ENCODE measurements at places on chromosomes 4 and X. TPM values are rescaled to one million over a fixed set of nuclear protein-coding genes. Genes with fewer than 3 reads are reported as not detected.

DNA sequence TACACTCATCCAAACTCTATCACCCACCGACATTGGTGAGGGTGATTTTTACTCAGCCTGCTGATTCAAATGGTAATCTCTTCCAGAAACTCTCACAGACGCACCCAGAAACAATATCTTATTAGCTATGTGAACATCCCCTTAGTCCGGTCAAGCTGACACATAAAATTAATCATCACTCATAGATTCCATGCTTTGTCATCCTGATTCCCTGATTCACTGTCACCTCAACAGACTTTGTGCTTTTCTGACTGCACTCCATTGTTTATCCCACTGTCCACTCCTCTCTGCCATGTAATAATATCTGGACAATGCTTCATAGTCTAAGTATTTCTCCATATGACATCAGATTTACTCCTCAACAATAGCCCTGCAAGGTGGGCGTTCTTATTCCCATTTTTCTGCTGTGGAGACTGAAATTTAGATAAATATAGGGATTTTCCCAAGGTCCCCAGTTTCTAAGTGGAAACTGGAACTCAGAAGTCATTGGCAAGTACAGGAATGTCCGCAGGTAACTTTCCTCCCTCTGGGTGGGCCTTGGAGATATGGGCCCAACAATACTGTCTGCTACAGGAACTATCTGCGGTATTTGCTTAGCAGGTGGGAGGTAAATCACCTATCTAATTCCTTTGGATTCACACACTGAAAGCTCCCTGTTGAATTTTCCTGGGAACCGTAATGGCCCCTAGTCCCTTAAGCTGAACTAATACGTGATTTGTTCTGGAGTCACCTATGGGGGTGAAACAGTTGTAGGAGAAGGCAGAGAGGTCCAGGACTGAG, 228.6 kb upstream of the BCOR start:
- DNase-seq, result no peak

- DNase-seq, result no peak
These were observed 9.6 kb upstream of the MRPL1 start for GRCh38 chr4:77852892-77853495.

GRCh38 chrX:22533898-22534297, 261.2 kb downstream of the CBLL2 start:
- DNase-seq, result no peak

DNA sequence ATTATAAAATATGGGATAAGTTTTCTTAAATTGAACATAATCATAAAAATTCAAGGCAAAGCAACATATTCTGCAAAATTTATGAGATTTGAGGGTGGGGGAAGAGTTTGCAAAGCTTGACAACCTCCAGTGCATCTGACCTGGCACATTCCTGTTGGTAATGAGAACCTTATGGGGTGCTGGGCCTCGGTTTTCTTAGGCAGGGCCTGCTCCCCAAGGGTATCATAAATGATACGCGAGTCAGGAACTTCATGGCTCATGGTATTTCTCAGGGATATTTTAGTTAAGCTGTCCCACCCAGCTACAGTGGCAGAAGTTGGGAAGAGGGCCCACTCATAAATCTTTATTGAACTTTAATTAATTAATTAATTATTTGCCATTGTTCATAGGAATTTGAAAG, 13.2 kb downstream of the AFF2 start:
- no peak for DNase-seq

GRCh38 chr4:24889991-24890390, 22.9 kb downstream of the CCDC149 start:
- no peak for DNase-seq

DNA sequence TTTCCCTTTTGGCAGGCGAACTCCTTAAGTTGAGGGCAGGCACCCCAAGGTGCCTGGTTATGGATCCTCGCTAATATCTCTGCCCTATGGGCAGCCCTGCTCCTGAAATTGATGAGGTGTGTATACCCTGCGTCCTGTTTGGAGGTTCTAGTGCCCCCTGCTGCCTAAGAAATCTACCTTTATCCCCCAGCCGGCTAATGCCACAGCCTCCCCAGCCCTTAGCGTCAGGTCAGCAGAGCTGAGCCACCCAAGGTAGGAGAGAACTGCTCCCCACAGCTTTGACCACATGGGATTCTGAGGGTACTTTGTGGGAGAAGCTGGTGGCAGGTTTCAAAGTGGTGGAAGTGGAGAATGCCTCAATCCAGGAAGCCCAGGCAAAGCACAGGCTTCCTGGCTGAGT, 50.8 kb downstream of the ANAPC4 start:
- no peak for DNase-seq

Gene SLC10A7
- 11.0 TPM for total RNA-seq

Gene RHOXF2B
- not detected for total RNA-seq
